ENCODE measurements at places on chromosomes 3 and 15. TPM values are rescaled to one million over a fixed set of nuclear protein-coding genes. Genes with fewer than 3 reads are reported as not detected.

CACNA1D gene
- 53.0 TPM for polyA plus RNA-seq

GOLGA8G gene
- polyA plus RNA-seq = 0.05 TPM

GRK7 gene
- 0.14 TPM for polyA plus RNA-seq

PIK3CB gene
- polyA plus RNA-seq = 11.0 TPM

FBXO40 gene
- 0.06 TPM for polyA plus RNA-seq

VIPR1 gene
- 12.6 TPM for polyA plus RNA-seq

- DNase-seq = no peak
Observed at GRCh38 chr3:15899388-15899787, 101.6 kb upstream of the ANKRD28 start.

GRCh38 chr3:34408088-34408487 lies 609.7 kb downstream of the PDCD6IP start:
- no peak for DNase-seq

GRCh38 chr3:65351753-65352152 lies 664.0 kb upstream of the ADAMTS9 start:
- DNase-seq = no peak

- DNase-seq = no peak
Observed at GRCh38 chr3:16122661-16123060, 51.8 kb upstream of the GALNT15 start.

DNA sequence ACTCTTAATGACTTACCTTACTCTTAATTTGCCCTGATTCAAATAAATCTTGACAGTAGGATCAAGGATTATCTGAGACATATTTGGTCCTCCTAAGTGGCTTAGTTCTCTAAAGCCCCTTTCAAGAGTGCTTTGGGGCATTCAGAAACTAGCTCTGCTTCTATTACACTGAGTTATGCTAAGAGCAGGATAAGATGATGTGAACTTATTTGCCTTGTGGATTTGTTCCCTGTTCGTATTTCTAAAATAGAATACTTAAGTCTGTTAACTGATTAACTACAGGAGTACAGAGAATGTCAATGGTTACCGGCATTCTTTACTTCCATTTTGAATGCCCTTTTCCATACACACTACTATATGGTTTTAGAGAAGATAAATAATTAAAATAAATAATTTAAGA lies 14.8 kb upstream of the FRMD4B start:
- no peak for DNase-seq

GRCh38 chr15:49282366-49282765 lies 112.3 kb downstream of the GALK2 start:
- DNase-seq = no peak

GRCh38 chr3:126022741-126023359 lies 53.9 kb downstream of the ROPN1B start:
- no peak for DNase-seq

GRCh38 chr3:153273767-153274435 lies 111.9 kb downstream of the RAP2B start:
- no peak for DNase-seq

- no peak for DNase-seq
Observed at GRCh38 chr3:107283948-107284347, 93.3 kb upstream of the CCDC54 start.

- no peak for DNase-seq
Observed at GRCh38 chr3:11903047-11903446, 56.4 kb upstream of the TAMM41 start.

DNA sequence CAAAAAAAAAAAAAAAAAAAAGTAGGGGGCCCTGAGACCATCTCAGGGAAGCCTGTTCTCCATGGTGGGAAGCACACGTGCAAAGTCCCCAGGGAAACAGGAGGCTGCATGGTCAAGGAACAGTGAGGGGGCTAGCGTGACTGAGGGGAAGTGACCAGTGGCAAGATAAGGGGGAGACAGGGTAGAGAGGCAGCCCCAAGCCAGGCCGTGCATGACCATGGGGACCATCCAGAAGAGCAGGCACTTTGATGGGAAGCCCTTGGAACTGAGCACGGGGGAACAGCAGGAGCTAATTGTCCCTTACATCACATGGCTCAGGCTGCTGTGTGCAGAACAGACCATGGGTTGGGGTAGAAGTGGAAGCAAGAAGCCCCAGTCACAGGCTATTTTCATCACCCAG lies 196.2 kb downstream of the NTRK3 start:
- DNase-seq = no peak

DNA sequence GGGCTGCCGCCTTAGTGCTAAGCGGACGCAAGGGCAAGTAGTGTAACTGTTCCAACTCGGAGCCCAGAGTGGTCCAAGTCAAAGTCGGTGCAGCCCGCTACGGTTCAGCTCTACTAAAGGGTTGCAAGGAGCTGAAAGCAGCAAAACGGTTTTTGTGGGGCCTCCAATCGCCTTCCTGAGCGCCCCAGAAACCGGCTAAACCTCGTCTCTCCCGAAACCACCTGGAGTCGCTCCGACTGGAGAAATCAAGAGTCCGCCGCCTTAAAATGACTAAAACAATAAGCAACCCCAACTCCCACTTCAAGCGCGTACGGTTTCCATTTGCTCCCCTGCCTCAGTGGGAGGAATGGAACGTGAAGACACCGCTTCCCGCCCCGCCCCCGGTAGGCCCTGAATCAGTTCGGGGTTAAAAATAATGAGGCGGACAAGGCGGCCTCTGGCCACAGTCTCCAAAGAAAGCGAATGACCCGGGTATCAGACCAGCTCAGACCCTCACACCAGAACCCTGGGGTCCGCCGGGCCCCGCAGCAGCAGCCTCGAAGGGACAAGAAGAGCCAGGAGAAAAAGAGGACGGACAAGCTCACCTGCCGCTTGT lies 401 bp downstream of the SEC11A start:
- no peak for DNase-seq

GRCh38 chr15:95290176-95290974 lies 1040.1 kb upstream of the NR2F2 start:
- DNase-seq = no peak

GRCh38 chr15:69789648-69790393 lies 307.9 kb downstream of the TLE3 start:
- DNase-seq = no peak

GRCh38 chr15:67063689-67064606 lies 1.5 kb upstream of the SMAD3 start:
- DNase-seq = no peak

DNA sequence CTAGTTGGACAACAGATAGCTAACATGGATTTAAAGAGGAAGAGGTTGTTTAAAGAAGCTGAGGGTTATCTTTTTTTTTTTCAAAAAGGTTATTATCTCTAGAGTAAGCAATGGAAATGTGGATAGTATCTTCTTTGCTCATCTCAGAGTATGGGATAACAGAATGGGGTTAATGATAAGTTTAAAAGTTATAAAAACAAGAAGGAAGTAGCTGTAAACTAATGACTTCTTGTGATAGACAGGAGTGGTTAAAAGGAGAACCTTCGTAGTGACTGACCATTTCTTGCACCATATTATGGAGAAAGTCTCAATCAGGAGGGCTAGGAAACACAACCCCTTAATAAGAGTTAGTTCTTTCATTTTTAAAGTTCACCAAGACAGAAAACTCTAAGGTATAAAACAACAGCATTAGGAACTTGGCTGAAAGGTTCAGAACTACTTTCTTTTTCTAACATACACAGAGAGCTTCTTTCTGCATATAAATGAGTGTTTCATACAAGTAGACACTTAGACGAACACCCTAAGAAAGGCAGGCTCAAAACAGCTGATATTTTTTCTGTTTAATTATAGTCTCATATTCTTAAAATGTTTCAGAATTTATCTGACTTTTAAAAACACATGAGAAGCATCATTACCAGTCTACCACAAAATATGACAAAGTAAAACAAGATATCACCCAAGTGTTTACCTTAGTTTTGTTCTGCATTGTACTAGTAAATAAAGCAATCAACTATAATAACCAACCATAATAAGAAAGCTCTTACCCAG lies 140.0 kb downstream of the MEIS2 start:
- no peak for DNase-seq

DNA sequence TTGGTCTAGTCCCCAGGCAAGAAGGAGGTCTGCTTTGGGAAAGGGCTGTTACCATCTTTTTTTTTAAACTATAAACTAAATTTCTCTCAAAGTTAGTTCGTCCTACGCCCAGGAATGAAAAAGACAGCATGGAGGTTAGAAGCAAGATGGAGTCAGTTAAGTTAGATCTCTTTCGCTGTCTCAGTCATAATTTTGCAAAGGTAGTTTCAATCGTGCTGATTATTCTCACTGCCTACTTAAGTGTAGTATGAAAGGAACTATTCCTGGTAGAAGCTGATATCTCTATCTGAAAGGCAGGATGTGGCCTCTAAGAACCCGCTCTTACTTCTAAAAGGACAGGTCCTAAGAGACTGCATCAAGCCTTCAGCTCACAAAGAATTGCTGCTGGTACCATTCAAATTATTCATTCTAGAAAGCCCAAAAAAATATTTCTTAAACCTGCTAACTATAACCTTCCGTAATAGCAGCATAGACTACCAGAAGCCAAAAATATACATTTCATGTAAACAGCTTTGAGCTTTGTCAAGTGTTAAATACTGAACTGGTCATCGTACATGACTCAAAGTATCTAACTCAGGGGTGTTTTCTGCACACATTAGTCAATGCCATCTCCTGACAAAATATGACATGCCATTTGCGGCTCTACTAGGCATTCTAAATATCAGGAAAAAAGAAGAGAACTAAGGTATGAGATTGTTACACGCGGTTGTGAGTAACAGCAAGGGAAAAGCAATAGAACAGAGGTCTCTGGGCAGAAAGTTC lies 96.0 kb upstream of the CCDC80 start:
- no peak for DNase-seq

DNA sequence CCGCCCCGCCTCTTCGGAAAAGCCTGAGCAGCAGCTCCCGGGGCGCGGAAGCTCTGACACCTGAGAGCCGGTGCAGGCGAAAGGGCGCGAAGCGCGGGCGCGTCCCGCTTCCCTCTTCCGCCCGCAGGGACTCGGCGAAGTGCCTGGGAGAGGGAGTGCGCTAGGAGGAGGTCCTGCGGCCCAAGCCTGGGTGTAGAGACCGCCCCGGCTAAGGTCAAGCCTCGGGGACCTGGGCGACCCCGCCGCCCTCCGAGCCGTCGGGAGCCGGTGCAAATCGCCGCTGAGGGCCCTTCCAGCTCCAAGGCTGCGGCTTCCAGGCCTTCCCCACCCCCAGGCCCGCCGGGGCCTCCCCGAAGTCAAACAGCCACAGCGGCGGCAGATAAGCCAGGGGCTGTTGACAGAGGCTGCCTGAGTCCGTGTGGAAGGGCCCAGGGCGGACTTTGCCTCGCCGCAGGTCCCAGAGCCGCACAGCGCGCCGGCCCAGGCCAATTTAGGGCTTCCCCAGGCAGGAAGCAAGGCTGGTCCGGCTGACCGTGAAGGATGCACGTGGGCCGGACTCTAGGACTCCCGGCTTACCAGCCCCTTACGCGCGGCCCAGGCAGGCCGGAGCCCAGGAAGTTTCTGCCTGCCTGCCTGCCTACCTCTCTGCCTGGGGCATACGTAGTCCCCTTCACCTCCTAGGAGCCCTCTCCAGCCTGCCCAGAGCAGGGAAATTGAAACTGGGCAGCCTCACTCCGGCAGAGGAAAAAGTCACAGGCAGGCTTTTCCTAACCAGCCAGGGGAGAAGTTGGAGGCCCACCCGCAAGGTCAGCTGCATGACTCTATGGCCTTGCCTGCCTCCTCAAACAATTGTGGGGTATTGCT lies 2.3 kb downstream of the ITPKA start:
- no peak for DNase-seq

DNA sequence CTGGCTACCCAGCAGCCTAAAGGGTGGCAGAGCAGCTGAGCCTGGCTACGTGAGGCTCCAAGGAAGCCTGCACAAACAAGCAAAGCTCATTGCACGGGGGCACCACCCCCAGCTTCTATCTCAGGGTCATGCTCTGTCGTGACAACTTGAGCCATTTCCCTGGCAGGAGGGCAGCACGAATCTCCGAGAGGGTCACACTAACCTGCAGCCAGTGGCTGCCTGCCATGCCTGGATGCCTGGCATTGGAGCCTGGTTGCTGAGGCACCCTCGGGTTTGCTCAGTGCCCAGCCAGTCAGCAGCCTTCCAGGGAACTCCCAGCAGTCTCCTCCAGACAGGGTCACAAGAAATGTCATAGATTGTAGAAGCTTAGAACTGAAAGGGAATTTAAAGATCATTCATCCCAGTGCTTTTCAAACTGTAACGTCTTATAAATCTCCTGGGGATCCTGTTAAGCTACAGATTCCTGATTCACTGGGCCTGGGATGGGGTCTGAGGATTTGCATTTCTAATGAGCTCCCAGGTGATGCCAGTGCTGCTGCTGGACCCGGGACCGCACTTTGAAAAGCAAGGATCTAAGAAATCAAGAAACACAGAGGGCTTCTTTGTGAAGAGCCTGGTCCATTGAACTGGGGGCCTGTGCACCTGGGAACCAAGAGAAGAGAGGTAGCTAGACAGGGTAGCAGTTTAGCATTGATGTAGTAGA lies 48.4 kb downstream of the TMEM266 start:
- no peak for DNase-seq

DNA sequence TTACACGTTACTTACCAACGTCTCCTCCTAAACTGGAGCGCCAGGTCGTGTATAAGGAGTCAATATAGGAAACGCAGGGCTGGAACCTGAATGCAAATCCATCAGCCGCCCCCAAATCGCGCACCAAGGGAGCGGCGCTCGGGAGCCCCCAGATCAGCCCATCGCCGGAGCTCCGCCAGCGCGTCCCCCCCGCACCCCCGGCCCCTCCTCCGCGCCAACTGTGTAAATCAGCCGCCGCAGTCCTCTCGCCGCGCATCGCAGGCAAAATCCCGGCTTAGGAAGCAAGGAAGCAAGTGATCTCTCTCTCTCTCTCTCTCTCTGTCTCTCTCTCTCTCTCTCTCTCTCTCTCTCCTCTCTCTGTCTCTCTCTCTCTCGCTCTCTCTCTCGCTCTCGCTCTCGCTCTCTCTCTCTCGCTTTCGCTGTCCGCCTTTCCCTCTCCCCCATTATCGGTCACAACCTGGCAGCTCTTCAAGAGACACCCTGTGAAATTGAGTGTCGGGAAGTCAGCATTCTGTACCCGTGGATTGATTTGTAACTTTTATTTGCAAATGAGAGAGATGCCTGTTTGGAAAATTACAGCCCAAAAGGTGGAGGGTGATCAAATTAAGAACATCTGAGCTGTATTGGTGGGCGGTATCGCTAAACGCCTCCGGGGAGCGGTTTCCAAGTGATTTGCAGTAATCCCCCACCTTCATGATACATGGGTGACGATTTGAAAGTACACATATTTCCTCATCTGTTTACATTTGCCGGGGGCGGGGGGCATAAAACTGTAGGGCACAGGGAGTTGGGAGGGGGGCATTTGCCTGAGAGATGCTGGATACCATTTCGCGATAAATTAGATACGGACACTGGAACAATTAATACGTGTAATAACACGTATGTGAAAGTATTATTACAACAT lies 645 bp upstream of the SLITRK3 start:
- no peak for DNase-seq

GRCh38 chr15:87632364-87632763 lies 624.2 kb downstream of the NTRK3 start:
- DNase-seq = no peak

All from right lung (tissue), 10 donors.